ENCODE measurements at places on chromosomes 4 and X. TPM values are rescaled to one million over a fixed set of nuclear protein-coding genes. Genes with fewer than 3 reads are reported as not detected.

Gene ZMAT1
- total RNA-seq = 7.3 TPM

Gene F8A1
- total RNA-seq = 20.4 TPM

Gene PAQR3
- total RNA-seq = 9.0 TPM

Gene LRP2BP
- total RNA-seq = 1.1 TPM

Gene DUSP21
- not detected for total RNA-seq

Gene SHROOM4
- 8.1 TPM for total RNA-seq

Gene L1CAM
- 4.2 TPM for total RNA-seq

Gene PDLIM3
- 133 TPM for total RNA-seq
